Lung microvascular endothelial cell (primary cell): ENCODE measurements at places on chromosomes 11 and 22.

DNA sequence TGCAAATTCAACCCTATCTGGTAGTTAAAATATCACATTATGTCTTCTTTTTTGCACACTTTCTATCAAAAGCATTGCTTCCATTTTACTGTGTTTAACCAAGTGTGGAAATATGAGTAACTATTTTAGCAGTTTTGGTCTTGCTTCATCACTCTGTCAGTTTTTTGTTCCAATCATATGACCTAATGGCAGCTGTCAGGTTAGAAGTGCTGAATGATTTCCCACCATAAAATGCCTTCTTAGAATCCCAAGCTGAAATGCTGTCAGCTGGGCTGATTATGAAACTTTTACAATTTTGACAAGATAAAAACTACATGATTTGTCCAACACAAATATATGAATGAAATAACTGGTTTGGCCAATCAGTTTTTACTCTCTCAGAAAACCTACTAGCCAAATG lies 1654.6 kb upstream of the RAG2 start:
- DNase-seq: no peak

- DNase-seq: no peak
Measured at GRCh38 chr11:77418971-77419597, 54.8 kb downstream of the PAK1 start.

GRCh38 chr11:72703267-72704008 lies 29.2 kb upstream of the PDE2A start:
- DNase-seq: no peak

DNA sequence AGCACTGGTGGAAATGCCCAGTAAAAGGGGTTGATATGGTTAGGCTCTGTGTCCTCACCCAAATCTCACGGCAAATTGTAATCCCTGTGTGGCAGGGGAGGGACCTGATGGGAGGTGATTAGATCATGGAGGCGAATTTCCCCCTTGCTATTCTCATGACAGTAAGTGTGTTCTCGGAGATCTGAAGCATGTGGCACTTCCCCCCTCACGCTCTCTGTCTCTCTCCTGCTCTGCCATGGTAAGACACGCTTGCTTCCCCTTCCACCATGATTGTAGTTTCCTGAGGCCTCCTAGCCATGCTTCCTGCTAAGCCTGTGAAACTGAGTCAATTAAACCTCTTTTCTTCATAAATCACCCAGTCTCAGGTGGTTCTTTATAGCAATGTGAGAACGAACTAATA lies 37.4 kb downstream of the PACSIN2 start:
- DNase-seq: no peak

GRCh38 chr11:98409069-98409468 lies 611.7 kb upstream of the CNTN5 start:
- no peak for DNase-seq

- DNase-seq: no peak
Measured at GRCh38 chr11:2795491-2795991, 90.0 kb downstream of the CDKN1C start.

DNA sequence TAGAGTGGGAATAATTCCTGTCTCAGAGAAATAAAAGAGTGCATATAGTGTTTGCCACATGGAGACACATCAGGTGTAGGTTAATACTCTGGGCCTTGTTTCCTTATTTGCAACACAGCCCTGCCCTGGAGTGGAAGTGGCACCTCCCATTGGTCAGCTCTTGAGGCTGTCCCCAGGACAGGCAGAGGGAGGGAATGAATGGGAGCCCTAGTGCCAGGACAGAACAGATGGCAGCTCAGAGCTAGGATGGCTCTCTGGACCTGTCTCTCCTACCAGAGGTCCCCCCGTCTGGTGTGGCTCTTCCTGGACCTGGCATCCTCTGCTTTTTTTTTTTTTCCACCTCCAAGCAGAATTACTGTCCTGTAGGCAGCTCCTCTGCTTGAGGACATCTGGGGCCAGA lies 35.6 kb downstream of the LIMK2 start:
- DNase-seq: no peak

- peak; percentile 81 for DNase-seq
Measured at GRCh38 chr22:24379536-24379935, 47.9 kb upstream of the ADORA2A start.

GRCh38 chr22:17334983-17335382 lies 34.3 kb upstream of the CECR2 start:
- no peak for DNase-seq

DNA sequence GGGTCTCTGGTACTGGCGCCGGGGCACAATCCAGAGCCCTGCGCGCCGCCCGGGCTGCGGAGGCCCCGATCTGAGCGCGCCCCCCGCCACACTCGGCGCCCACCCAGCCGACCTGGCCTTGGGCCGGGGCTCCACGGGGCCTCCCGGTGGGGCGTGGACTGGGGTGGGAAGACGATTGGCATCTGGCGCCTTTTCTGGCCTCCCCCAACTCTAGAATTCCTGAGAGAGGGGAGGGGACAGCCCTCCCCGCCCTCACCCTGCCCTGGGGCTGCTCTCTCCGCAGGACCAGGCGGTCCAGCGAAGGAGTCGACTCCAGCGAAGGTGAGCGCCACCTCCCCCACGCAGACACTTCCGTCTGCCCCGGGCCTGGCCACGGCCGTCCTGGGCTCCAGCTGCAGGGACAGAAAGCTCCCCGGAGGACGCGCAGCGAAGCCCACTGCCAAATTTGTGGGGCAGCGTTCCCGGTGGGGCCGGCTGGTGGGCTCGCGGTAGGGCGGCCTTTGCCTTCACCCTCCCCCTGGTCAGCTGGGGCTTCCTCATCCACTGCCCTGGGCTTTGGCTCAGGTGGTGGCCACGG lies 593 bp downstream of the SSH3 start:
- DNase-seq: no peak
